ENCODE measurements at places on chromosomes 5 and 9.

- DNase-seq = no peak
Measured at GRCh38 chr5:103674739-103675138, 112.2 kb upstream of the NUDT12 start.

DNA sequence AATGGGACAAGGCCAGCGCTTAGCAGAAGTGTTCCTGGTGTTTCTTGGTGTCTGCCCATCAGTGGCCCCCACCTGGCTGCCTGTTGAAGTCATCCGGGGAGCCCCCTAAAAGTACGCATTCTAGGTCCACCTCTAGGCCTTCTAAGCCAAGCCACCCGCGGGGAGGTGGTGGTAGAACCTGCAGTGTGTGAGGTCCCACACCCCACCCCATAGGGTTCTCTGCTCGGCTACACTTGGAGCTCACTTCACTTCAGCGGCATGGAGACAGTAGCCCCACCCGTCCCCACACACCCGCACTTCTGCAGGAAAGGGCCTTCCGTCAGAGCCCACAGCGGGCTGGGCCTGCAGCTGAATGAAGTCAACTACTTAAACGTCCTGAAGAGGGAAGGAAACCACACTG lies 29.6 kb upstream of the FCN2 start:
- no peak for DNase-seq

DNA sequence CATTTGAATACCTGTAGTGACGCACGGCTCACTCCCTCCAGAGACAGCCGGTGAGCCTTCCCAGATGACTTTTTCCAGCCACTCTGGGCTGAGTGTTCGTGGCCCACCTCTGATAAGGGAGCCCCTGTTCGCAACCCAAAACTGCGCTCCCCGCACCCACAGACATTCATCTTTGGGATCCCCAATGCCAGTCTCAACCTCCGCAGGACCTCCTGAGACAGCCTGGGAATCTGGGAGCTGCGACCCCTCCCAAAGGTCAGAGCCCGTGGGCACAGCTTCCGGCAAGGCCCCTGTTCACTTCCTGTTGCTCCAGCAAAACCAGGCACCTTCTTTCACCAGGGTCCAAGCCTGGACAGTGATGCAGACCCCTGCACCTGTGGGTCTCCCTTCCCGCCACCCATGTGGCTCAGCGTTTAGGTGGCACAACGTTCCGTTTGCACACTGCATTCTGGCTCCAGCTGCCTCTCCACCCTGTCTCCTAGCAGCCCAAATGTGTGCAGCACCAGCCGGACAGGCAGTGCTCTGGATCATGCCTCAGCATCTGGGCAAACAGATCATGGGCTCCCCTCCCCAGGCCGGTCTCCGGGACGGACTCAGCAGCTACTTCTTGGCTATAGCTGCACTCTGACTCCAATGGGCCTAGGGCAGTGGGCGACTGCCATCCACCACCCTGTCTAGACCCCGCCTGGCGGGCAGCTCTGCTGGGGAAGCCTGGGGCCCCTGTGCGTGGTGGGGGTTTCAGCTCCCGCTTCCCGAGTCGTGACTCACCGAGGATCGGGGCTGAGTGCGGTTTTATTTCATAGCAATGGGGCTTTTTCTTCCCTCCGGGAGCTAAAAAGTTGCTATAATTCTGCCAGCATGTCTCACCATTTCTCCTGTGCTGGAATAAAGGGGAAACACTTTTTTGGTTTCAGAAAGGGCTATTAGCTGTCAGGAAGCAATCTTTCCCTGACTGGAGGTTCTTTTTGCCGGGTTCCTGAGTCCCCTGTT lies 156.0 kb downstream of the OLFM1 start:
- no peak for DNase-seq

GRCh38 chr5:6995115-6995514 lies 281.9 kb downstream of the TENT4A start:
- no peak for DNase-seq

DNA sequence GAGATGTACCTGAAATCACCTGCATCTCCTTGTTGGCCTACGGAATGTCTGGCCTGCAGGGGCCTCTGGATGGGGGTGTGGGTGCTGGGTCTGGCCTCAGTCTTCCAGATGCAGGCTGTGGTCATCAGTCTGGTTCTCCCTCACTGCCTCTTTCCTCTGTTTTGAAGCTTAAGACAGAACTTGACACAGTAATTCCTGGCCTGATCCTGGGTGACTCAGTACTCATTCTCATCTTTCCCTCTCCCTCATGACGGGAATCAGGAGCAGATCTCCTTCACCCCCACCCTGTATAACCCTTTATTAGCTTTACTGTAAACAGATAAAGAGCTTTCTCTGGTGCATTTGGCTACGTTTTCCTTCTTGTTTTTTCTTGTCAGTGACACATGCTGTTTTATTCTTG lies 89.3 kb upstream of the ADAMTS16 start:
- no peak for DNase-seq

GRCh38 chr5:4018007-4018406 lies 422.4 kb downstream of the IRX1 start:
- no peak for DNase-seq

DNA sequence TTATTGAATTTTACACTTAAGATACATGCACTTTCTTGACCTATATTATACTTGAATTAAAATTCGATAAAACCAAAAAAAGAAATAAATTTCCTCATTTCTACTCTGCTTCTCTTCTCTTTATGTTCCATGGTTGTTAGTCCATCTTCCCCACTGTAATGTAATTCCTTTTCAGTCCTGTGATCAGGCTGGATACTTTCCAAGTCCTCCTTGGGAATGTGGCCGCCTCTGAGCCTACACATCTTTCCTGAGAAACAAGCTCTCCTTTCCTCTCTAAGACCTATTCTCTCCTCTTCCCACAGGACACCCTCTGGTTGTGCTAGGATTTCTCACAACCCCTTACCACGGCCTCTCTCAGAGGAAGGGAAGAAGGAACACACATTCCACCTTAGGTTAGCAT lies 285.1 kb downstream of the DNAH5 start:
- DNase-seq = no peak

GRCh38 chr5:137190031-137190430 lies 309.1 kb downstream of the SPOCK1 start:
- DNase-seq = no peak

- DNase-seq = no peak
Measured at GRCh38 chr5:179786861-179787260, 6.9 kb upstream of the LTC4S start.

- no peak for DNase-seq
Measured at GRCh38 chr9:78053627-78054026, 22.0 kb upstream of the GNAQ start.
